ENCODE measurements at places on chromosomes 11 and 22. TPM values are rescaled to one million over a fixed set of nuclear protein-coding genes. Genes with fewer than 3 reads are reported as not detected.

TECTA gene
- polyA plus RNA-seq = 1.0 TPM

PKP3 gene
- polyA plus RNA-seq = 0.68 TPM

LRRC55 gene
- 0.95 TPM for polyA plus RNA-seq

FGF19 gene
- 0.78 TPM for polyA plus RNA-seq

OR5P2 gene
- not detected for polyA plus RNA-seq

GRCh38 chr11:118607401-118608359 is at the start of gene PHLDB1:
Gene PHLDB1 (plus strand): TSS chr11:118607615. CDS start chr11:118613837, 6,222 bp downstream.
- peak within 1 kb of the TSS; percentile 94 for H3K27ac ChIP-seq
- peaks cover 64% of the 10 kb centered on the region for H3K4me1 ChIP-seq
- peaks cover 4% of the 10 kb centered on the region for H3K36me3 ChIP-seq
- DNase-seq = peak; percentile 83
- H3K27me3 ChIP-seq = peaks cover 22% of the 10 kb centered on the region

DNA sequence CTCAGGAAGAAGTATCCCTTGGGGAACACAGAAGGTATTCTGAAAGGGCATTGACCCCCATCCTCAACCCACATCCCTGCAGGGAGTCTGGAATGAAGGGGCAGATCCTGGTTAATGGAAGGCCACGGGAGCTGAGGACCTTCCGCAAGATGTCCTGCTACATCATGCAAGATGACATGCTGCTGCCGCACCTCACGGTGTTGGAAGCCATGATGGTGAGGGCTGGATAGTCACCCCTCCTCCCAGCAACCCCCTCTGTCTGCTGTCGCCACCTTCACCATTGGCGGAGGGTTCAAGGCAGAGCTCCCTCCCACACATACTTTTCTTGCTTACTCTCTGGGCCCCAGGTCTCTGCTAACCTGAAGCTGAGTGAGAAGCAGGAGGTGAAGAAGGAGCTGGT is 5.3 kb downstream of the ABCG4 start:
- DNase-seq = no peak
- H3K4me1 ChIP-seq = peaks cover 7% of the 10 kb centered on the region

GRCh38 chr11:92424281-92424680 is 199.7 kb downstream of the FAT3 start:
- no peaks in the 10 kb centered on the region for H3K36me3 ChIP-seq
- H3K4me1 ChIP-seq = no peaks in the 10 kb centered on the region
- no peaks in the 10 kb centered on the region for H3K27me3 ChIP-seq
- H3K27ac ChIP-seq = no peak overlapping the region

GRCh38 chr11:111305162-111305802 is 6.9 kb downstream of the POU2AF3 start:
- no peaks in the 10 kb centered on the region for H3K36me3 ChIP-seq
- H3K4me1 ChIP-seq = peaks cover 33% of the 10 kb centered on the region
- H3K27ac ChIP-seq = no peak overlapping the region

- no peaks in the 10 kb centered on the region for H3K36me3 ChIP-seq
- H3K27ac ChIP-seq = no peak overlapping the region
- DNase-seq = no peak
- H3K4me1 ChIP-seq = no peaks in the 10 kb centered on the region
- no peaks in the 10 kb centered on the region for H3K27me3 ChIP-seq
Observed at GRCh38 chr11:58730507-58731089, 1.1 kb downstream of the GLYAT start.

DNA sequence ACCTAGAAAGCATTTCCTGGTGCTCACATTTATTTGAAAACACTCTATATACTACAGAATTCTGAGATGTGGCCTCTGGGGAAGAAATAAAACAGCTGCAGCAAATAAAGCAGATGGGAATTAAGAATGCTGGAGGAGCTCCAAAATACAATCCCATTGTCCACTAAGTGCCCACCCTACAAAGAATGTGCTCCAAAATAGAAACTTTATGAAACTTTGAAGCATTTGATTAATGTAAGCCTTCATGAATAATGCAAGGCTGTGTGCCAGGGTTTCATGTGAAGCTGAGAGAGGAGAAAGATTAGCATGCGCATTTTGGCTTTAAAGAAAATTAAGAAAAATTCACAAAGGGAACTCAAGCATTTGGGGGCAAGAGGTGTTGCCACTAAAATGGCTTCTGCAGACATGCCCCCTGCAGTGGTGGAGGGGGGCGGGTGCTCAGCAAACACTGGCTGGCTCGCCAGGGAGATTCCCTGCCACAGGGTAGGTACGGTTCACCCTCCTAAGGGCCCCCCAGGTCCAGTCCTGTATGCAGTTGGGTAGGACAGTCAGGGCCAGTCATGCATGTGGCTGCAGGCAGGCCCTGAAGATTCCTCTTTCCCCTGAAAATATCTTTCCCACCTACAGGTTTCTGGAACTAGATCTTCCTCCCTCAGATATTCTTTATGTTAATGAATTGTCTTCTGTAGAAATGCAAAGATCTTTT is 46.6 kb upstream of the RCN1 start:
- H3K27ac ChIP-seq = no peak overlapping the region
- DNase-seq = peak; percentile 47
- H3K36me3 ChIP-seq = no peaks in the 10 kb centered on the region
- peaks cover 10% of the 10 kb centered on the region for H3K4me1 ChIP-seq

DNA sequence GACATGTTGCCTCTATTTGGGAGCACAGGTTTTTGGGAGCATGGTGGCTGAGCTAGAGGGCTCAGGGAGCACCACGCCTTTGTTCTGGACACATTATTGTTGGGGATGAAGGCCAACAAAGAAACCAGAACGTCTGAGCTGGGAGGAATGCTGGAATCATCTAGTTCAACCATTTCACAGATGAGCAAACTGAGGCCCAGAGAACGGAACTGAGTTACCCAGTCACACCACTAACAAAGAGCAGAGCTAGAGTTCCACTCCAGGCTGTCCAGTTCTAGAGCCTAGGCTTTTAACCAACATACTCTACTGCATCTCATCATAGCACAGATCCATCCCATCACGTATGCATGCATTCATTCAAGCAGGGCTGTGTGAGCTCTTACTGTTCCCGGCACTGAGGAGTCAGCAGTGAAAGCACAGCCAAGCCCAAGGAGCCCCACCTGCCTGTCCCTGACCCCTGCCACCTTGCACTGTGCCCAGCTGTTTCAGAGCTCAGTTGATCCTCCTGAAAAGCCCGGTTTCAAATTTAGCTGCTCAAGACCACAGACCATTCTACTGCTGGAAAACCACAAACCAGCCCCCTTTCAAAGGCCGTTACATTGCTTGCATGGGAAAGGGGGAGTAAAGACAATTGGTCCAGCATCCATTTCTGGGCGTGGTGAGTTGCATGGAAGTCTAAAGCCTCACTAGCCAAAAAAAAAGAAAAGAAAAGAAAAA is 16.9 kb upstream of the TCF20 start:
- peaks cover 77% of the 10 kb centered on the region for H3K27me3 ChIP-seq
- peaks cover 43% of the 10 kb centered on the region for H3K4me1 ChIP-seq
- no peaks in the 10 kb centered on the region for H3K36me3 ChIP-seq
- DNase-seq = no peak
- H3K27ac ChIP-seq = no peak overlapping the region

DNA sequence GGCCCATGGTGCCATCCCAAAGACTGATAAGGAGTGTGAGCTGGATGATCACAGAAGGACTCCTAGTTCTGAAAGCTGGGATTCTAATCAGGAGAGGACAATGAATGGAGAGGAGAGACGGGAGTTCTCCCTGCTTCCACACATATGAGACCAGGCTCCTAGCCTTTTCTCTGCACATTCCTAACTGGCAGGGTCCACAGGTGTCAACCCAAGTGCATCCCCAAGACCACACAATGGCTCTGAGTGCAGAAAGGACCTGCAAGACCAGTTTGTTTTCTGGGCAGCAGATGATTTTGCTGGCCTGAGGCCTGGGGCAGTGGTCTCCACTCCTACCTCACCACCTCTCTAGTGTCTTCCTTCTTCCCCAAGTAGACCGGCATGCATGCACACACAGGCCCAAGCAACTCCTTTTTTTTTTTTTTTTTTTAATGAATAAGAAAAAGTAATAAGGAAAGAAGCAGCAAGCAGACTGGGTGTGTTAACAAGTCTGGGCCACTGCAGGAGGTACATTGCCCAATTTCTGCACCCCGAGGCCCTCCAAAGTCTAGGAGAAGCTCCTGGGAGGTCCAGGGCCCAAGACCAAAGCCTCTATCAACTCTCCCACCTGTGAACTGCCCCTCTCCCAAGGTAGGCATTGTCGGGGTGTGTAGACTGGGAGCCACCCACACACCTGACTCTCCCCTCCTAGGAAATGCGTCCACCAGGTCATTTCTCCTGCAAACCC is 1.2 kb upstream of the TSKU start:
- peaks cover 2% of the 10 kb centered on the region for H3K27me3 ChIP-seq
- H3K36me3 ChIP-seq = peaks cover 2% of the 10 kb centered on the region
- no peak for DNase-seq
- H3K4me3 ChIP-seq = peak overlapping the region; percentile 48
- H3K27ac ChIP-seq = peak overlapping the region; percentile 95
- peaks cover 47% of the 10 kb centered on the region for H3K4me1 ChIP-seq

DNA sequence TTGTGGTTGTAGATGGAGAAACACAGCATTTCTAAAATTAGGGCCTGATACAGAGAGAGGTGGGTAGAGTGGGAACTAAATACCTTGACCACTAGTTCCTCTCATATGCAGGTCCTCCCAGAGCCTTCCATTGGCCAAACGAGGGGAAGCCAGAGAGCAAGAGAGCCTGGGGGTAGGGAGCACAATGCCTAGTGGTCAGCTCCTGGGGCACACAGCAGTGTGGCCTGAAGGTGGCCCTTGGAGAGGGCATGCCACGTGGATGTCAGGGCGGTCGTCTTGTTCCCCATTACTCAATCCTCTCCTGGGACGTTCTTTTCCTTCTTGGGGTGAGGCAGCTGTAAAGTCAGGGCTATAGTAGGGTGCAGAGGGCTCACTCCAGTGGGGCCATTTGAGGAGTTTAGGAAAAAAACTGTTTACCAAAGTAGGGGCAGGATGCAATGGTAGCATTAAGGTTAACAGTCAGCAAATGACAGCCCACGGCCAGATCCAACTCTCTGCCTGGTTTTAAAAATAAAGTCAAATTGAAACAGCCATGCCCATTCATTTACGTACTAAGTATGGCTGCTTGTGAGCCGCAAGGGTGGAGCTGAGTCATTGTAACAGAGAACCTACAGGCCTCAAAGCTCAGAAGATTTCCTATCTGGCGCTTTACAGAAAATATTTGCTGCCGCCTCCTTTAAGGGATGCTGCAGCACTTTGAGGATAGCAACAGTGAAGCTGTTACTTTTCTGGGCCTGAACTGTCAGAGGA is 7.6 kb downstream of the MYO18B start:
- H3K27me3 ChIP-seq = no peaks in the 10 kb centered on the region
- H3K4me1 ChIP-seq = peaks cover 83% of the 10 kb centered on the region
- peaks cover 14% of the 10 kb centered on the region for H3K36me3 ChIP-seq
- peak overlapping the region; percentile 44 for H3K27ac ChIP-seq

DNA sequence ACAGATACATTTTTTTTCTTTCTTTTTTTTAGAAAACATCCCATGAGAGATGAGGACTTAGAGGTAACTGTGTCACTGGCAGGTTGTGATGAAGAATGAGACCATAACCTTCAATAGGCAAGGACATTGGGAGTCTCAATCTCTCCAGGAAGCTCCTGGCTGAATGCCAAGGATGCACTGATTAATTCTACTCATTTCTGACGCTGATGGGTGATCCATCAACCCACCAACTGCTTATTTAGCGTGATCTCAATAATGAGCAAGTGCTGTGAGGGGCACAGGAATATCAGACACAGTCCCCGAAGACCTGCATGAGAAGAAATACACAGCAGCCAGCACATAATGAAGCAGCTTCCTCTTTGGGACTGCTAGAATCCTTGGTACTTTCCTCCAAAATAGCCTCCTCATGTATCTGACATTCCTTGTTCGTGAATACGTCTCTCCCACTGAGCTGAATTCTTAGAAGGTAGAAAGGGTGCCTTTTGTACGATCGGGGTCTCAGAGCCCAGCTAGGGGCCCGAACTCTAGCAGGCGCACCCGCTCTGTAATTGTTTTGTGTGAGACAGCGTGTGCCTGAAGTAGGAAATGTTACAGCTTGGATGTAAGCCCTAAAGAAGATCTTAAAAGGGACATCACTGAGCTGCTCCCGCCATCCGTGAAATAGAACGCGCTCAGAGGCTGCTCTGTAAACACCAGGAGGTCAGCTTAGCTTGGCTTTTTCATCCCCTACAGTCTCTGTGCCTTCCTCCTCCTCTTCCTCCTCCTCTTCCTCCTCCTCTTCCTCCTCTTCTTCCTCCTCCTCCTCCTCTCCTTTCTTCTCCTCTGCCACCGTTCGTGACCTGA is 7.2 kb downstream of the CLMP start:
- H3K36me3 ChIP-seq = no peaks in the 10 kb centered on the region
- peaks cover 12% of the 10 kb centered on the region for H3K4me1 ChIP-seq
- peak; percentile 52 for DNase-seq
- no peak overlapping the region for H3K27ac ChIP-seq

DNA sequence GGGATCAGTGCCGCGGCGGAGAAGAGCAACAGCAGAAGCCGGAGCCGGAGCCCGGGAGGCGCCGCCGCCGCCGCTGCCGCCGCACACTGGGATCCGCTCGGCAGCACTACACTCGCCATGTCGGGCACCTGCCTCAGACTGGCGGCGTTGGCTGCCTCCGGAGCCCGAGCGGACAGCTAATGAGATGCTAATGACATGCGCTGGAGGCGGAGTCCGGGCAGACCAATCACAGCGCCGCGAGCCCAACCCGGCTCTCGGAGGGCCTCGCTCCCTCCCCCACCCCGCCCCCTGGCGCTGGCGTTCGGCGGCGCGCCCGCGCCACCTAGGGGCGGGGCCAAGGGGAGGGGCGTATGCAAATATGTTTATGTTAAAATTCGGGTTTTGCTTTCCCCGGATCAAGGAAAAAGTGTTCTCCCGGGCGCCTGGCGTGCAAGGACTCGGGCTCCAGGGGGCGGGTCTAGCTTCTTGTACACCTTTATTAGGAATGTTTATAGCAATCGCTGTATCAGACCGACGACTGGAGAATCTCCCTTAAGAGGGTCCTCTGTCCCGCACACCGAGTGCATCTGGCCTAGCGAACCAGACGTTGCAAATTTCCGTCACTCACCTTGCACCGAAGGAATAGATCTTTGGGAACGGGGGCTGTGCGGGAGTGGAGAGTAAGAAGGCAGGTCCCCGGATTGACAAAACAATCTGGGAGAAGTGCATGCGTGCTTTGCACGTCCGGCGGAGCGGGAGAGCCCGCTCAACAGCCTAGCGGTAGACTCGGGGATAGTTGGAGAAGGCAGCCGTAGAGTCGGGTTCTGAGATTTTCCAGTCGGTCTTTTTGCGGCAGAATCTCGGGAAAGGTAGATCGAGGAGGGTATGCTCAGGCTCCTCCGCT is at the start of gene CADM1:
CADM1 (minus strand) TSS at position 140 of the 883 bp plus-strand sequence.
- H3K27ac ChIP-seq = peak within 1 kb of the TSS; percentile 84
- H3K36me3 ChIP-seq = no peaks in the 10 kb centered on the region
- peaks cover 22% of the 10 kb centered on the region for H3K4me1 ChIP-seq
- peak within 1 kb of the TSS; percentile 79 for H3K4me3 ChIP-seq
